D341Med (cell line): ENCODE measurements at places on chromosomes 6 and 20.

- no peak for DNase-seq
Measured at GRCh38 chr20:51815383-51816076, 13.2 kb upstream of the SALL4 start.

- DNase-seq: no peak
Measured at GRCh38 chr6:130852844-130853554, 25.8 kb downstream of the SMLR1 start.

- DNase-seq: no peak
Measured at GRCh38 chr6:145809785-145810184, 4.8 kb downstream of the FBXO30 start.

DNA sequence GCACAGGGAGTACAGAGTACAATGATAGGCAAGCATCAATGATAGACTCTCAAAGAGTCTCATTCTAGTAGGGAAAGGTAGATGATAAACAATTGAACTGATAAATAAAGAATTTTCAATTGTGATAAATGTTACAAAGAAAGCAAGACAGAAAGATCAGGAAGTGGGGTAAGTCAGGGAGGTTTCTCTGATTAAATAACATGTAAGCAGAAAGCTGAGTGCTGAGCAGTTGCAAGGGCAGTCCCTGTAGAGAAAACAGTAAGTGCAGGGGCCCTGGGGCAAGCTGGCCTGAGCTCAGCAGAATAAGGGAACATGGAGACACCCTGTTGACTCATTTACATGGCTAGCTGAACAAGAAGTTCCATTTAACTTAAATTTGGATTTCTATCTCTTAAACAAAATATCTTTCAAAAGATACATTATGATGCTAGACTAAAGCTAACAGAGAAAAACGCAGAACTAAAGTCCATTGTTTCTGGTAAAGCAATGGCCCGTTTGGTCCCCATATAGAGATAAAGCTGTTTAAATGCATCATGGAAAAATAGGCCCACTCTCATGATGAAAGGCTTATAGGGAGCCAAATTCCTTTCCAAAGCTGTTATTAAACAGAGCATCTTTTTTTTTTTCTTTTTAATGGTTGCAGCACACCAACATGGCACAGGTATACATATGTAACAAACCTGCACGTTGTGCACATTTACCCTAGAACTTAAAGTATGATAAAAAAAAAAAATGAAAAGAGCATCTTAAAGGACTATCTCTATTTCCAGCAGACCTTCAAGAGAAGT lies 5.3 kb upstream of the TNFAIP3 start:
- DNase-seq: no peak

DNA sequence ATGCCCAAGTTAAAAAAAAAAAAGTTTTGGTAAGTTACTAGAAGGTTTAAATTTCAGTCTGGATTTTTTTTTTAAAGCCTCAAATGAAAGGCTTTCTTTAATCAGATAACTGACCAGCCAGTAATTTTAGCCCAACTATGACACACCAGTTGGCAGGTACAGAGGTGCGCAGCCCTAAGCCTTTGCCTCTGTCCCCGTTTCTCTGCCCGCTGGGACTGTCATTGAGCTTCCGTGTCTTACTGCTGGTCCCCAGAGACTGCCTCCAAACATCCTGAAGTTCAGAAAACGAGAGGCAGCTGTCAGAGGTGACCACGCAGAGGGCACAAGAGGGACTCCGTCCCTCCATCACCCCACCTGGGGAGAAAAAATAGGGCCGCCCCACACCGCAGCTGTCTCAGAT lies 118.2 kb downstream of the RPS12 start:
- no peak for DNase-seq

- DNase-seq: peak; percentile 97
Measured at GRCh38 chr6:10404107-10404798, 10.6 kb downstream of the TFAP2A start.

- no peak for DNase-seq
Measured at GRCh38 chr6:152096863-152097496, 289.5 kb downstream of the ESR1 start.

- no peak for DNase-seq
Measured at GRCh38 chr6:167949121-167949684, 48.3 kb upstream of the KIF25 start.

- DNase-seq: peak; percentile 75
Measured at GRCh38 chr6:148440877-148441453, 98.3 kb downstream of the SASH1 start.

- DNase-seq: no peak
Measured at GRCh38 chr20:32116079-32116521, 6.6 kb downstream of the TM9SF4 start.

DNA sequence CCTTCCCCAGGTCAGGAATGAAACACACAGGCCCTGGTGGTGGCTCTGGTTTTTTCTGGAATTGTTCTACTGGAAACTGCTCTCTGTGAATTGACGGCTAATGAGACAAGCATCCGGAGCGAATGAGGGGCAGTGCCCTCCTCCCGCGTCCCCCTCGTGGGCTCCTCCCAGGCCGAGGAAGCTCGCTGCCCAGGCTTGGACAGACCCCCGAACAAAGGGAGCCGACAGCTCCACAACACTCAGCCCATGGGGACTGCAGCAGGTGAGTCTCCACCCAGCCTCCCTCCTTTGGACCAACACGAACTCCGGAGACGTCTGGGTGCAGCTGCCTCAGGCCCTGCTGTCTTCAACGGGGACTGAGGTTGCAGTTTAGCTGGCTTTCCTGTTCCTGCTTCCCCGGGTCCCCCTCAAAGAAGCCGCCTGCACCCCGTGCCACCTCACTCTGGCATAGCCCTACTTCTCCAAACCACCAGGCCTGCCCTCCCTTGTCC lies 31.3 kb upstream of the AFDN start:
- DNase-seq: no peak

DNA sequence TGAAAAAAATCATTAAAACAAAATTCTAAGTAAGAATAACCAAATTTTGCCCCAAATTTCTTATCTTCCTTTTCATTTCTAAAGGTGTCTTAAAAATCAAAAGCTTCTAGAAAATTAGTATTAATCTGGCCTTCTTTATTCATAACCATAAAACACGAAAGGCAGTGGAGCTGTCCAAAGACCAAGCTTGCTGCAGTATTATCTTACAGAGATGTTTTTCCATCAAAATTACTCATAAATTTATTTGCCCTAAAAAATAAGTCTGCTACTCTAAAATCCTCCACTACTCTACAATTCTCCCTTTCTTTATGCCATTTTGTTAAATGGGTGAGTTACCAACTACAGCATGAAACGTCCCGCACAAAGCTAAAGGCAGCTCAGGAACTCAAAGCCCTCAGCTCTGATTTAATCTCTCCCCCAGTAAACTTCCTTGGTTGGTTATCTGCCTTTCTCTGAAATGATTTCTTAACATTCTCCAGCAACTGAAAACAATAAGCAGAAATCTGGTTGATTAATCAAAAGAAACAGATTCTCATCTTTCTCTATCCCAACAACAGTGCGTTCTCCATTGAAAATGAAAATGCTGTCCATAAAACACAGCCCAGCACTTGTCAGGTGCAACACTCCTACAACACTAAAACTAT lies 2.1 kb downstream of the USP49 start:
- no peak for DNase-seq

DNA sequence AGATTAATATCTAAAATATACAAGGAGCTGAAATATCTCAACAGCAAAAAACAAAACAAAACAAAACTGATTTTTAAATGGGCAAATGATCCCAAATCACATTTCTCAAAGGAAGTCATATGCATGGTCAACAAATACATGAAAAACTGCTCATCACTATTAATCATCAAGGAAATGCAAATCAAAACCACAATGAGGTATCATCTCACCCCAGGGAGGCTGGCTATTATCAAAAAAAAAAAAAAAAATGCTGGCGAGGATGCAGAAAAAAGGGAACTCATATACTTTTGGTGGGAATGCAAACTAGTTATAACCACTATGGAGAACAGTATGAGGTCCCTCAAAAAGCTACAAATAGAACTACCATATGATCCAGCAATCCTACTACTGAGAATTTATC lies 34.6 kb downstream of the REPS1 start:
- DNase-seq: no peak

- DNase-seq: no peak
Measured at GRCh38 chr20:41140226-41141133, 3.1 kb downstream of the PLCG1 start.

DNA sequence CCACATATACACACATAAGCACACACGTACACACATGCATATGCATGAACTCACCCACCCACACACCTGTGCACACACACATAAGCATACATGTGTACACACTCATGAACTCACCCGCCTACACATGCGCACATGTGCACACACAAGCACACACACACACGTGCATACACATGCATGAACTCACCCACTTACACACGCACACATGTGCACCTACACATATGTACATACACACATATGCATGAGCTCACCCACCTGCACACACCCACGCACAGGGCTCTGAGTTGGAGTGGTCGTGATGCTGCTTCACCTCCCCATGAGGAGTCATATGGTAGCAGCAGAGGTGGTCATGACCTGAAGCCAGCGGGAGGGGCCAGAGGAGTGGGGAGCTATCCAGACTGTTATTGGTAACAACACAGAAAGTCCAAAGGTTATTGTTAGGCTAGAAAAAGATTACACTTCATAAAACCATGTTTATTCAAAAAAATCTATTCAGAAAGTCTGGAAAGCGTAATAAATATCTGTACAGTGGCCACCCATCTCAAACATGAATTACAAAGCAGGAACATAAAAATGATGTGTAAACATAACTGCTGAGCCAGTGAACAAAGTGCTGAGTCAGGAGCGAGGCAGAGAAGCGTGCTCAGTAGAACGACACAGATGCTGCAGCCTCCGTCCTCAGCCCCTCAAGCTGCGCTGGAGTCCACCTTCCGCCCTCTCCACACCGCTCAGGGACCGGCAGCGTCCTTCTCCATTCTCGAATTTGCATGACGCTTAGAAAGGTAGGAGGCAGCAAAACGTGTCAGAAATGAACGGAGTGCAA lies 26.4 kb upstream of the MPC1 start:
- no peak for DNase-seq

GRCh38 chr6:110329348-110329713 lies 28.8 kb downstream of the METTL24 start:
- no peak for DNase-seq

DNA sequence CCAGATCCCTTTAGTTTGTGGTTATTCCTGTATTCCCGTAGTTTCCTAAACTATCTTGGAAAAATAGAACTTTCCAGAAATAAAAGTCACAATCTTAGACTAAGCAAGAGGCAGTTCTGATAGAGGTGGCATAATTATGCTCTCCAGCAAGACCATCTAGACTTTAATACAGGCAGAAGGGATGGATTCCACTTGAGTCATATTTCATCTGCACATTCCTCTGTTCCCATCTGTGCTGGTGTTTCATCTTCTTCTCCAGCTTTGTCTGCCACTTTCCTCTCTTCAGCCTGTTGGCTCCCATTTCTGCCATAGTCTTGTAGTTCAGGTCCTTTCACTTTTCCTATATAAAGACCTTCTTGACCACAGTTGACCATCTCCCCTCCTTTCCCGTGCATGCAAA lies 102.9 kb downstream of the SOBP start:
- no peak for DNase-seq

- no peak for DNase-seq
Measured at GRCh38 chr20:46592580-46593362, 42.3 kb upstream of the OCSTAMP start.

GRCh38 chr6:37088897-37089296 lies 81.1 kb upstream of the PIM1 start:
- no peak for DNase-seq

GRCh38 chr20:33789109-33789857 lies 21.9 kb upstream of the CHMP4B start:
- DNase-seq: no peak

DNA sequence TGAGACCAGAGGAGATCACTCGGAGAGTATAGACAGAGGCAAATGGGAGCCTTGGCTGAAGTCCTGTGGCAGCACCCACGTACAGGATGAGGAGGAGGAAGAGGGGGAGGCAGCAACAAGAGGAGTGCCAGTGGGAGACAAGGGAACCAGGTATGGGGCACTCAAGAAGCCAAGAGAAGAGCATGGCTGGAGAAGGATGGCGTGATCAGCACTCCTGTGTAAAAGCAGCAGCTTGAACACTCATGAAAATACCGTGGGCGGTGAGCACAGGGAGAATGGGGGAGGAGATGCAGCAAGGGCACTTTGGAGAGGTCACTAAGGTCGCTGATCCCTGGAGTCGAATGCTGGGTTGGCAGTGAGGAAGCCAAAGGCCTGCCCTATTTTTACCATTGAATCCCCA lies 51.2 kb upstream of the PRND start:
- DNase-seq: no peak

DNA sequence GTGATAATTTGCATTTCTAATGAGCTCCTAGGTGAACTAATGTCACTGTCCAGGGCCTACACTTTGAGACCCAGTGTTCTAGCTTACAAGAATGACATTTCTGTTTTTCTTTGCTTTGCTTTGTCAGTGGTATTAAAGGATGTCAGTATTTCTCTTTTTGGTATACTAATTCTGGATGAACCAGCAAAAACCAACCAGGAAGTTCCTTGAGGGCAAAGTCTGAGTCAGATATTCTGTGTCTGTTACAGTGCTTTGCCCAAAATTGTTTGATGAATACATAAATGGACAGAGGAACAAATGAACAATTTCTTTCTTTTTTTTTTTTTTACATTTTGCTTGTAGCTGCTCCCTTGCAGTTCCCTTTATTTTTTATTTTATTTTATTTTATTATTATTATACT lies 15.4 kb downstream of the COQ3 start:
- no peak for DNase-seq

DNA sequence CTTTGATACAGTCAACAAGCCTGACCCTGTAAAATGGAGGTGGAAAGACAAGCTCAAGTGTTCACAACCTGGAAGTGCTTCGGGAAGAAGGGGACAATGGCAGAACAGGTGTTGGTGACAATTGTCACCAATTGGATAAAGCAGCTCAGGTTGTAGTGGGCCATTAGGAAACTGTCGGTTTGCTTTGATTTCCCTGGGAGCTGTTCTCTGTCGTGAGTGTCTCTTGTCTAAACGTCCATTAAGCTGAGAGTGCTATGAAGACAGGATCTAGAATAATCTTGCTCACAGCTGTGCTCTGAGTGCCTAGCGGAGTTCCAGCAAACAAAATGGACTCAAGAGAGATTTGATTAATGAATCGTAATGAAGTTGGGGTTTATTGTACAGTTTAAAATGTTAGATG lies 15.0 kb downstream of the CCR6 start:
- no peak for DNase-seq
